A549 (cell line): ENCODE measurements at places on chromosomes 2 and 18.

DNA sequence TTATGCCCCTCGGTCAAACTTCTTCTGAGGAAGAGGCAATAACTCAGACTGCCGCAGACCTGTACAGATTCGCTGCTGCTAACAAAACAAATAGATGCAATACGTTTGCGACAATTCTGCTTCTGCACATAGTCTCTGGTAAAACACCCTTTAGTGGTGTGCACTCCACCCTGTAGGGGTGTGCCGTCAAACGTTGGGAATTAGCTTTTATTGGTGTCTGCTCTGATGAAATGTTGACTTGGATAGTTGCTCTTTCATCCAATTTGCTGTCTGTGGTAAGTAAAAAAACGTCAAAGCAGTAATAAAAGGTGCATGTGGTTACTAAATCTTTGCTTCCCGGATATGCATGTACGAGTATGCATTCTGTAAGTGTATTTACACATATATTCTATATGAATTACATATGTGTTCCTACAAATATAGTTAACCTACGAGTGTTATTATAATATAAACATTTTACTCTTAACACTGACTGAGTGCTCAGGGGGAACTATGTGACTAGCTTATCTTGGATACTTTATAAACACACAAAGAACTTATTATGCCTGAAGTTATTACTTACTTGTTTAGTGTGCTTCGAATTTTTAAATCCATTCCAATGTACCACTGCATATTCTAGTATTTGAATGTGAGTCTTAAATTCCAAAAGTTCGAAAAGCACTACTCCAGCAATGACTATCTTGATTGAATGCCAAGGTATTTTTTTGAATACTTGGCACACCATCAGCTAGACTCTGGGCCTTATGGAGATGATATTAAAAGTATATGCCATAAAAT lies 610.2 kb downstream of the ZEB2 start:
- no peak for DNase-seq

DNA sequence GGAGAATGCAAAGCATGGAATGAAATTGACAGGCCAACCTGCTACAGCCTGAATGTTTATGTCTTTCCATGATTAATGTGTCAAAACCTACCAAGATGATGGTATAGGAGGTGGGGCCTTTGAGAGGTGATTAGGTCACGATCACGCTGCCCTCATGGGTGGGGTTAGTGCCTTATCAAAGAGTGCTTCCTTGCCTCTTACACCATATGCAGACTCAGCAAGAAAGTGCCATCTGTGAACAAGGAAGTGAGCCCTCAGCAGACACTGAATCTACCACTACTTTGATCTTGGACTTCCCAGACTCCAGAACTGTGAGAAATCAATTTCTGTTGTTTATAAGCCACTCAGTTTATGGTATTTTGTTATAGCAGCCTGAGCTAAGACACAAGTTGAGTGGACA lies 147.5 kb upstream of the BCL2L11 start:
- DNase-seq, result no peak

DNA sequence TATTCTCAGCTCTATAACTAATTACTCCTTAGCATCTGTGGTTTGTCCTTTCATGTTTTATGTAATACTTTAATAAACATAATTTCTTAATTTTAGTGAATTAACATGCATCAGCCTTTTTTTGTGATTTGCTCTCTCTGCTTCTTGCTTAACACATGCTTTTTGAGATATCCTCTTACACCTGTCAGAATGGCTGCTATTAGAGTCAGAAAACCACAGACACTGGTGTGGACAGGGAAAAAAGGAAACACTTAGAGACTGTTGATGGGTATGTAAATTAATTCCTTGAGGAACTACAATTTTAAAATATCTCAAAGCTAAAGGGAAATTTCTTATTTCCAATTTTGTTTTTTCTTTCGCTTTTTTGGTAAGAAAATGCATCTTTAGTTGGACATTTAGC lies 549.0 kb downstream of the ZNF804A start:
- DNase-seq, result no peak

DNA sequence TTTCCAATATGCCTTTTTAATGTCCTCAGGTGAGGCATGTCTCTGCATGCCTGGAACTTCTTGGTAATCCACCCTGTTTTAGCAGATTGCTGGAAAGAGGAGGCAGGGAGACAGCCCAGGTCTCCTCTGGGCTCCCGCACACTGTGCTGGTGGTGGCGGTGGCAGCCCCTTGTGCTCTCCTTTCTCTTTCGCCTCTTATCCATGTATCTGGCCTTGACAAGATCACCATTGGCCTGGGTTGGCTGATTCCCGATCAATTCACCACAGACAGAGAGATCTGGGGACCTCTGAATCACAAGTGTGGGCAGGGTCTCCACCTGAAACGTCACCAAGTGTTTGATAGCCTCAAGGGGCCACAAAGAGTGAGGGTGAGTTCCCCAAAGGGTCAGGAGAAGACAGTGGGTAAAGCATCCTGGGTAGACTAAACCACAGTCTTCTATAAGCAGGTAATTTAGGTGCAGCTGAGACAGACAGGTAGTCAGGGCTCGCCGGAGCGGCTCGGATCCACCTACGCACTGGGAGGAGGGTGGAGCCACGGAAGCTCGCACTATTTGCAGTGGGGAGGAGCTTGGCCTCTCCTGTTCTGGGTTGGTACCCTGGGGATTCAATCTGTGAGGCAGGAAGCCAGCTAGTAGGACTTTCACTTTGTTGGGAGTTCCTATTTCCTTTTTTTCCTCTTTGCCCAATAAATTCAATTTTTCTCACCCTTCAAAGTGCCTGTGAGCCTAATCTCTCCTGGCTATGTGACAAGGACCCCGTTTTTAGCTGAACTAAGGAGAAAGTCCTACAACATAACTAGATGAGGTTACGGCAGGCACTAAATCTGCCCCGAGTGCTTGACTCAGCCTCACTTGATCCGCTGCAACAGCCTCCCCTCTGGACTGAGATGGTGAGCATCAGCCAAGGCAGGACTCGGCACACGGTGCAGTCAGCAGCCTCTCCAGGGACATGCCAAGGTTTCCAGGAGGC lies 57.6 kb downstream of the SLC4A3 start:
- no peak for DNase-seq

- no peak for DNase-seq
These were observed 242.6 kb upstream of the KCNJ3 start for GRCh38 chr2:154455866-154456265.

GRCh38 chr2:64612575-64613195 lies 41.0 kb downstream of the SERTAD2 start:
- DNase-seq, result no peak

- DNase-seq, result no peak
These were observed 79.1 kb downstream of the FIGN start for GRCh38 chr2:163656622-163657280.

GRCh38 chr2:27086724-27087593 lies at the start of gene KHK:
KHK (plus strand) TSS chr2:27086772; CDS start chr2:27087260, 488 bp downstream.
- DNase-seq, result peak; percentile 94

- no peak for DNase-seq
These were observed 14.6 kb upstream of the ACOXL start for GRCh38 chr2:110717734-110718133.

- no peak for DNase-seq
These were observed 49.9 kb downstream of the KLF7 start for GRCh38 chr2:207115715-207116364.

DNA sequence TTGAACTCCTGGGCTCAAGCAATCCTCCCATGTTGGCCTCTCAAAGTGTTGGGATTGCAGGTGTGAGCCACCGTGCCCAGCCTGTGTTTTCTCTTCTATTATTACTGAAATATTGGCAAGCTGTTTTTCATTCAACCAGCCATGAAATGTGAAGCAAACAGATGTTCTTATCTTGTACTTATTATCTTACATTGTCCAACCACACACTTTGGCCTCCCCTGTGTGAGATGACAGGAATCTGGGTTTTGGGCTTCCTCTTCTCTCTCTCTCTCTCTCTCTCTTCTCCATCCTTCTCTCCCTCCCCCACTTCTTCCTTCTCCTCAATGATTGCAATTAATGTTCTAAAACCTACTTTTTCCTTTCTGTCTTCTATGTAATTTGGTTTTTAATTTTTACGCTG lies 33.1 kb downstream of the RAMP1 start:
- no peak for DNase-seq

- DNase-seq, result no peak
These were observed 21.2 kb downstream of the ADRA2B start for GRCh38 chr2:96095116-96095636.

GRCh38 chr18:8701546-8702118 lies 3.7 kb upstream of the MTCL1 start:
- DNase-seq, result peak; percentile 72

GRCh38 chr2:62391696-62392095 lies 114.3 kb downstream of the TMEM17 start:
- no peak for DNase-seq

- no peak for DNase-seq
These were observed 64.1 kb upstream of the NDUFV2 start for GRCh38 chr18:9038277-9038871.

DNA sequence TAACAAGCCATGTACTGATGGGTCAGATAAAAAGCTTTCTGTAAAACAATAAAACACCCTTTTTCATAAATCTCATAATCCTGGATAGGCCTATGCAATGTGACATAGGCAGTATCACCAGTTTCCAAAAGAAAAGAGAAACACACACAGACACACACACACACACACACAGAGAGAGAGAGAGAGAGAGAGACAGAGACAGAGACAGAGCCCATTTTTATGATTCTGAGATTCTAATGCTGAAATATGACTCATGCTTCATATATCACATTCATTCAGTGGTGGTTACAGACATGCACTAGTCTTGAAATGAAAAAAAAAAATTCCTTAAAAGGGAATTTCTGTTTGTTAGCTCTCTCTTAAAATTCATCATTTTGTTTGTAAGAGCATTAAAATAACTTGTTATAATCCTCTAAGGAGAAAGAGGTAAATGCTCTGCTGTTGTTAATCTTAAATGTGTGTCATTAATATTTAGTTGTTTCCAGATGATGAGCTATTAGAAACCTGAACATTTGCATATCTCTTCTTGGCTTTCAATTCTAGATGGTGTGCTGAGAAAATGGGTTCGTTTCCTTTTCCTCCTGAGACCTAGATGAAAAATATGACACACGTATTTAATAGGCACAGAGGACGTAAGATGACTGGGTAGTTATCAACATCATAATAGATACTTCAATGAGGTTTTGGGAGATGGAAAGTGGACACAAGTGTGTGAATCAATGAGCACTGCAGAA lies 1598.7 kb upstream of the ACVR2A start:
- DNase-seq, result no peak

DNA sequence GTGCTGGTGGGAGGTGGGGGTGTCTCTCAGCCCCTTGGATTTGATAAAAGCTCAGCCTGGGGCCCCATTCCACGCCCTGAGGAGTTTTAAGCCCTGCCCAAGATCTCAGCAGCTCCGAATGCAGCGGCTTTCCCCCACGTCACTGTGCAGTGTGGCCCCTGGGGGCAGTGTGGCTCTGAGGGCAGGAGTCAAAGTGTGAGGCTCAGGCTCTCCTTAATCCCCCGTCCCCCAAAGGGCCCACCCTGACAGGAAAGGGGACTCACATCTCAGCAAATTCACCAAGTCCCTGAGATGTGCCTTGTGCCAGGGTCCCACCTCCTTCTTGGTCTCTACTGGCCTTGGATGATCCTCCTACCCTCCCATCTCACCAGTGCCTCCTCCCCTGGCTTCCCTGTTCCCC lies 25.2 kb downstream of the NPPC start:
- DNase-seq, result no peak

DNA sequence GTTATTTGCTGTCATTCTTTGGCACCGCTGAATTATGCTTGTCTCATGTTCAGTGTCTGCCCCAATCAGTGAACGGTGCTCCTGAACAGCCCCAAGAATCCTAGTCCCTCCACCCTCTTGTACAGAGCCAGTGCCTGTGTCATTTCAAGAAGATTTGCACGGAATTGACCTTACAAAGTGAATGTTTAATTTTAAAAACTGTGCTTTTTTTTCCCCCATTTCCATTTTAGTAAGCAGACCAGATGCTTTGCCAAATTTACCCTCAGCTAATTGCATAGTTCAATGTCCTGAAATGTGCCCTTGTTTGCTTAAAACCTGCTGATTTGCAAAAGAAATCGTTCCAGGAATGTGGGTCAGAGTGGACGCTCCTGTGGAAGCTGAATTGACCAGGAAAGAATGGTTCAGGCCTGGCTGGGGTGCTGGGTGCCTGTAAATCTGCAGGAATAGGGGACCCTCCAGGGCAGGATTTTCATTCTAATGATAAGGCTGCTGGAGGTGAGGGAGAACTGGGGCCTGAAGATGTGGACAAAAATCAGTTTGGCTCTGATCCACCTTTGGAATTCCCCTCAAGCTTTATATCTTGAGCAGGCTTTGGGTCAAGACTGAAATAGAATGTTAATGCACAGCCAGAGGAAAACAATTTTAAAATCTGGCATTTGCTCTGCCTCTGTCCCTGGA lies 20.1 kb downstream of the TMEM17 start:
- DNase-seq, result no peak

DNA sequence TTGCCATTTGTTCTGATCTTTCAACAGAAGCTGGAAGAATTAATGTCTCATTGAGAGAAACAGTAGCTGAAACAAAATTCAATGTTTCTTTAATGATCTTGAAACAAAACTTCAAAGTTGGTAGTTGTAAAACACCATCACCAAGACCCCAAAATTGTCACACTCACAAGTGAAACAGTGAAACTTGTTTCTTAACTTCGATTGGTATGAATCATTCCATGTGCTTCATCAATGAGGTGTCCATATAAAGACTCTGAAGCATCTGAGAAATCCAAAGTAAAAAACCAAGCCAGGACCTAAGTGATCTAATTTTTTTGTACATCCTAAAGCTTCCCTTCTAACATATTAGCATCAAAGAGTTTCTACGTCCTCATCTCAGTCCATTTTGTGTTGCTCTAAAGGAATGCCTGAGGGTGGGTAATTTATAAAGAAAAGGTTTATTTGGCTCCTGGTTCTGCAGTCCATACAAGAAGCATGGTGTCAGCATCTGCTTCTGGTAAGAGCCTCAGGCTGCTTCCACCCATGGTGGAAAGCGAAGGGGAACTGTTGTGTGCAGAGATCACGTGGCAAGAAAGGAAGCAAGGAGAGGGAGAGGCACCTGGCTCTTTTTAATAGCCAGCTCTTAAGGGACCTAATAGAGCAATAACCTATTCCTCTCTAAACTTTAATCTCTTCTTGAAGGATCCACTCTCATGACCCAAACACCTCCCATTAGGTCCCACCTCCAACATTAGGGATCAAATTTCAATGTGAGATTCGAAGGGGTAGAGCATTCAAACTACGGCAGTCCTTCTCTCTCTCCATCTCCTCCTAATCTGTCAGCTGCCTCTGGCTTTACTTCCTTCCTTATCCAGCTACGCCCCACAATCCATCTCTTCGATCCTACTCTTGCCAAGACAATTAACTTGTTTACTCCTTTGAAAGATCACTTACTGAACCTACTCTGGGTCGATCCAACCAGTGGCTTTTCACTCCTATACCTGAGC lies 20.7 kb upstream of the TLK1 start:
- no peak for DNase-seq

- DNase-seq, result no peak
These were observed 1.5 kb upstream of the SULT1C2 start for GRCh38 chr2:108287169-108287568.
